ENCODE measurements at places on chromosomes 3 and 15.

- no peak for DNase-seq
Measured at GRCh38 chr3:40669176-40669575, 144.4 kb downstream of the ZNF621 start.

DNA sequence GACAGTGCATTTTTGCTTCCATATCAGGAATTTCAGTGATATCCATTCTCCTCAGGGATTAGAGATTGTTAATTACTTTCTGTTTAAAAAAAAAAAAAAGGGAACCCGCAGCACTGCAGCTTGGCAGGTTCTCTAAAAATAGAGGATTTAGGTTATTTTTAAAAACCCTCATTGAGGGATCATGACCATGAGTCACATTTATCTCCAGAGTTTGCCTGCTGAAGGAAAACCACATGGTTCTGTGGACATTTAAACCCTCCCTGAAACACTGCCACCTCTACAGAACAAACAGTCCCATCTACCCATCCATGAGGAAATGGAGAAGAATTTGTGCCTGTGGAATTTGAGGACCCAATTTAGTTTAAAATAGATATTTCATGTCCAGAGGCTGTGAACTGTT lies 66.2 kb upstream of the UBE2E1 start:
- no peak for DNase-seq

GRCh38 chr3:194579091-194579606 lies 54.1 kb downstream of the TMEM44 start:
- DNase-seq: no peak

GRCh38 chr15:31328428-31328968 lies 1.9 kb downstream of the KLF13 start:
- DNase-seq: peak; percentile 79

DNA sequence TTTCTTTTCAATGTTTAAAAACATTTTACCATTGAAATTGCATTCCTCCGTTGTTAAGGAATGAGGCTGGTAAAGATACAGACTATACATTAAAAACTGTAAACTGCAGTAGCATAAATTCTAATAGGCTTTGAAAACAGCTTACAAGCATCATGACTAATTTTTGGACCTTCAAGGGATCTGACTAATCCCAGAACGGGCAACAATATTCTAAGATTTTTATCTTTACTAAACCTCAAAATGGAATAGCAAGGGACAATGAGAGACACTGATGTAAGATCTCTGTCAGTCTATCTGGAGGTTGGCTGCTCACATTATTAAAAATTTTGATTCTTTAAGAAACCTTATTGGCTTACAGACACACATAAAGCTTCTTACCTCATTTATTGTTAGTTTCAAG lies 74.7 kb downstream of the BTD start:
- no peak for DNase-seq

- no peak for DNase-seq
Measured at GRCh38 chr15:101141926-101142527, 109.8 kb downstream of the CHSY1 start.

- DNase-seq: no peak
Measured at GRCh38 chr3:188473591-188474288, 319.8 kb downstream of the LPP start.

DNA sequence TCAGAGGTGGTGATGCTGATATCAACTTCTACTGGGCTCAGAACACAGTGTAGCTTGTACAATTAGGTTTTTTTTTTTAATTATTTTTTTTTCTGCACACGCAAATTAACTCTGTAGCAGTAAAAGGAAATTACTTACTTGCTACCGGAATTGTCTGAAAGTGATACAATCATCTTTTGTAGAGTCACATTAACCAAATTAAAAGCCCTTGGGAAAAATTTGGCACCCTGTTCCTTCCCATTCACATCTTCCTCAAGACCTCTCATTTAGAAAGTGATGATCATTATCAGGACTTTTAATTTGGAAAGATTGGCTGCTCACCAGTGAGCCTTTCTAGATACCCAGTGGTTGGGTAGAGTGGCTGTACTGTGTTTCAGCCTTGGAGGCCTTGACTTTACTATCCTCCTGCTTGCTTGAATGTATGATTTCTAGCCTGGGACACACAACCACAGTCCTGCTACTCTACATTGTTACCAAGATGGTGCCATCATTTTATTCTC lies 158.3 kb downstream of the ECT2 start:
- DNase-seq: no peak

GRCh38 chr3:184595726-184596125 lies 34.1 kb downstream of the EPHB3 start:
- no peak for DNase-seq

DNA sequence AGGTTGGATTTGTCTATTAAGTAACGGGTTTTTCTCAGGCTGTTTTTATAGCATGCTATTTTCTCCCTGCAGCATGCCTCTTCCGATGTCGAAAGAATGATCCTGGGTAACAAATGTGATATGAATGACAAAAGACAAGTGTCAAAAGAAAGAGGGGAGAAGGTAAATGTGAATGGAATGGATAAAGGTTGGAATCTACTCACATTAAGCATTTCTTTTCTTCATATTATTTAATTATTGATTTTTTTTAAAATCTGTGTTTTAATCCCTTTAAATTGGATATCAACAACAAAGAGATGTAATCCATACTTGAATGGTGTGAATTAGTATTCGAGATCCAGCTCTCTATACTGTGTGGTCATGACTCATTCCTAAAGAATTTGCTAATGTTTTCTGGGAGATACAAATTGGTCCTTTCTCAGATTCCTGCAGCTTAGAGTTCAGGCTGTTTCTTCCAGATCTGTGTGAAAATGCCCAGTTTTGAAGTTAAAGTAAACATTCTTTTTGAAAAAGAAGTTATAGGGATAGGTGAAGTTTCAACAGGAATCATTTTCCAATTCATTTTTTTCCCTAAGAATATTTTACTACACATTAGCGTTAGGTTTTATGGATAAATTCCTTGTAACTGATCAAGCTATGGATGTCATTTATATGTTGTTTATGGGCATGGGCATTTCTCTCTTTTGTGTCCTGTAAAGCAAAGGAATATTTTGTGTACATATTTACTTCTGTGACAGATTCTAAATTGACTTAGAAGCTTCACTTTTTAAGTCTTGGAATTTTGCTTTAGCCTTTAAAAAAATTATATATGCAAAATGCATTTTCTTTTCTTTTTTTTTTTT lies 20.8 kb upstream of the APH1B start:
- DNase-seq: no peak

DNA sequence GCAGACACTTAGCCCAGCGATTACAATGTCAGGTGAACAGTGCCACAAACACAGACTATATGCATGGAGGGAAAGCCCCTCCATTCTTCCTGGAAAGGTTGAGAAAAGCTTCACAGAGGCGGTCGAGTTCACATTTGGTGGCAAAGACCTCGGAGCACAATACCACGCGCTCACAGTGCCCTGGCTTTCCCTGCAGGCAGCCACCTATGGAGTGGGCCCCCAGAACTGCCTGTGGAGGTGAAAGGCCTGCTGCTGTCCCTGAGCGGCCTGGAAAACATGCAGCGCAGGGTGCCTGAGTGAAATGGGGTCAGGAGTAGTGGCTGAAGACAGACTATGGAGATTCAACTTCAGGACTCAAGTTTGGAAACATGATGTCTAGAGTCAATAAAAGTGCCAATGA lies 26.9 kb downstream of the PDIA5 start:
- DNase-seq: no peak

GRCh38 chr3:134869153-134869726 lies 74.2 kb downstream of the EPHB1 start:
- no peak for DNase-seq

DNA sequence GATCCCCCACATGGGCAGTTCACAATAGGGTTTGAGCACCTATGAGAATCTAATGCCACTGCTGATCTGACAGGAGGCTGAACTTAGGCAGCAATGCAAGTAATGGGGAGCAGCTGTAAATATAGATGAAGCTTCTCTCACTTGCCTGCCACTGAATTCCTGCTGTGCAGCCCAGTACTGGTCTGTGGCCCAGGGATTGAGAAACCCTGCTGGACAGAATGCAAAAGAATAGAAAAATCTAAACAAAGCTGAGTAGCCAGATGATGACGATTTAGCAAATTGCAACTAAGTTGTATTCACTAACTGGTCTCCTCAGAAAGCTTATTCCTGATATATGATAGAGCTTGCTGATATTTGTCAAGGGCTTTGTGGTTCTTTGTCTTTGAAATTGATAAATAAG lies 34.3 kb upstream of the APH1B start:
- no peak for DNase-seq

- DNase-seq: no peak
Measured at GRCh38 chr3:117893638-117894037, 1141.0 kb downstream of the IGSF11 start.

DNA sequence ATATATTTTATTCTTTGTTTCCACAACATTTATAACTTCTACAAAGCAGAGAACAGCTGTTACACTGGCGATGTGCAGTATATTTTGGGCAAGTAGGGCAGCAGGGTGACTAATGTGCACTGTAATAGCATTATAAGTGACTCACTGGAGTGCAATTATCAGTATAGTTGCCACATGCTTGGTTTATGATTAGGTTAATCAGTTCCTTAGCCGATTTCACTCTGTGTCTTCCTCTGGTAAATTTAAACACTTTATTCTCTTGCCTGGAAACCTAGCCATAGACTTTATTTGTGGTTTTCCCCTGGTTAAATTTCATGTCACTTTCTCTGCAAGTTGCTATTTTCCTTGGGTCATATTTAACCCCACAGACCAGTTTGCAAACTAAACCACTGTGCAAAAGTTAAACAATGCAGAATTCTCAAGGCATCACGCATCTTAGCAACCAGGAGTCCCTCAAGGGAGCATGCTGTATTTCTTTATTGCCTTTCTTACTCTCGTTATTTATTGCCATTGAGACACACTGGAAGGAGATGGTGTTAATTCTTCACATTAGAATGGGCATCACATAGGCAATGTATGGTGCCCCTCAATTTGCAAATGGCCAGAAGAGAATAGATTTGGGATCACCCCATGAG lies 690.2 kb upstream of the DPPA4 start:
- DNase-seq: no peak
